Non-pigmented ciliary epithelial cell (primary cell): ENCODE measurements at places on chromosomes 16 and 17.

GRCh38 chr16:56708525-56709442 is 21.1 kb upstream of the NUP93 start:
- DNase-seq, result no peak

DNA sequence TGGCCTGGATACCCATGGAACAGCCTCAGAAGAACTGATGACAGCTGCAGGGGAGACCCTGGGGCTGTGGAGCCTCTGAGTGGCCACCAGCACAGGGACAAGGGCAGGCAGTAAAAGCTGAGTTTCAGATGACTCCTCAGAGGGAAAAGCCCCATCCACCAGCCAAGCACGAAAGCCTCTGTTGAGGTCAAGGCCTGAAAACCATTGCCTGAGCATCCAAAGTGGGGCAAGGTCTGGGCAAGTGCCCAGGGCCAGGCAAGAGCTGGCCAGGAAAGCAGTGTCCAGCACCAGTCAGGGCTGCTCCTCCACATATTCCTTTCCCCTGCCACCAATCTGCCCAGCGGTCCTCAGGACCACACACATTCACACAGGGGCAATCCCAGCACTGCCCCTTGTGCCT is 16.4 kb downstream of the ATP6V0D1 start:
- no peak for DNase-seq

- DNase-seq, result no peak
Measured at GRCh38 chr16:76816475-76816874, 374.5 kb upstream of the MON1B start.

- DNase-seq, result no peak
Measured at GRCh38 chr17:33520426-33521330, 227.6 kb upstream of the ASIC2 start.

DNA sequence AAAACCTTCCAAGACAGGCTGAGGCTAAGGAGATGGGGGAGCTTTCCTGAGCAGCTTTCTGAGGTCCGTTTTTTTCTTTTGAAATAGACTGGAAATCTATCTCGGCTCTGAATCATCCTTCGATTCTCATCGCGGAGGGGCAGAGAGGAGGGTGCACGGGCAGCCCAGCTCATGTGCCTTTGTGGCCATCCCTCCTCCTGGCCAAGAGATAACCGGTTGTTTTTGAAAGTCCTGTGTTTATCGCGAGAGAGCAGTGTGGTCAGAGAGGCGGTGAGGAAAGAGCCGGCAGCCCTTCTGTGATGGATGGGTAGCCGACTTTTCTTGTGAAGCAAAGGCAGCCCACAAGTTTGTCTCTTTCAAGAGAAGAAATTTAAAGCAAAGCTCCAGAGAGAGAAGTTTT is 191.6 kb downstream of the CCDC182 start:
- no peak for DNase-seq

- no peak for DNase-seq
Measured at GRCh38 chr17:42670789-42671657, 5.8 kb downstream of the PLEKHH3 start.
